Mammary microvascular endothelial cell (primary cell): ENCODE measurements at places on chromosomes 1 and 21. TPM values are rescaled to one million over a fixed set of nuclear protein-coding genes. Genes with fewer than 3 reads are reported as not detected.

TAF12 gene
- 15.1 and 17.6 TPM in 2 replicates for total RNA-seq

SIK1 gene
- total RNA-seq, result 0.67 and 0.94 TPM in 2 replicates

NPR1 gene
- 14.5 and 15.3 TPM in 2 replicates for total RNA-seq

IVL gene
- not detected in 2 replicates for total RNA-seq

GNG4 gene
- total RNA-seq, result 0.07 TPM in 1 of 2 replicates, not detected in the other

FABP3 gene
- 3.9 and 9.6 TPM in 2 replicates for total RNA-seq

ID3 gene
- total RNA-seq, result 739 and 789 TPM in 2 replicates

SPATA21 gene
- not detected in 2 replicates for total RNA-seq

S100A7A gene
- total RNA-seq, result not detected in 2 replicates

LCE6A gene
- not detected in 2 replicates for total RNA-seq

C1orf116 gene
- total RNA-seq, result 0.07 TPM in 1 of 2 replicates, not detected in the other

LAD1 gene
- not detected in 2 replicates for total RNA-seq

DMBX1 gene
- not detected in 2 replicates for total RNA-seq

DIRAS3 gene
- 0.49 and 0.73 TPM in 2 replicates for total RNA-seq
